Osteoblast (primary cell): ENCODE measurements at places on chromosomes 16 and 17. TPM values are rescaled to one million over a fixed set of nuclear protein-coding genes. Genes with fewer than 3 reads are reported as not detected.

NRN1L gene
- total RNA-seq = 0.29 TPM in 1 of 2 replicates, not detected in the other

ARL17B gene
- 6.2 and 7.6 TPM in 2 replicates for total RNA-seq

PPP1R1B gene
- not detected in 2 replicates for total RNA-seq

DNA sequence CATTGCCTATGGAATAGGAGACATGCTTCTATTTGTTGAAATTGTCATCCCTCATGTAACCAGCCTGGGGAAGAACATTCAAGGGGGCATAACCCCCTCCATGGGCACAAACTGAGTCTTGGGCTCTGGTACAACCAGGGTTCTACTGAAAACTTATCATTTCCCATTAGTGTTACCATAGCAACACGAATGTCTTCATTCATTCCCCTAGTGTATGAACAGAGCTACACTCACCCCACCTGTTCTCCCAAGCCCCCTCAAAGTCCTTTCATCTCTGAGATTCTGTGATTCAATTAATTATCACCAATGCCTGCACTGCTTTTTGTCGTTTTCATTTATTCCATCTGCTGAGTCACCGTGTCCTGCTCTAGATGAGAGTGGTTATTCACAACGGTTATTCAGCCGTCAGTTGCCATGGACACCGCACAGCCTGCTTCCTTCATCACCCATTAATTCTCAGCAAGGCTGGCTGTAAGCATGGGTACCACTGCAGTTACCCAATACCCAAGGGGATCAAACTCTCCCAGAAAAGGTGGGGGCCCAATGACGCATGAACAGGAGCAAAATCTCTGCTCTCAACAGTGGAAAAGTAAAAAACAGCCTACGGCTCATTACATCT is 1.6 kb upstream of the GAST start:
- DNase-seq = peak; percentile 92

GRCh38 chr17:17536702-17537101 is 40.5 kb upstream of the RASD1 start:
- no peak for DNase-seq

GRCh38 chr17:64573214-64573613 is 66.4 kb downstream of the CEP95 start:
- no peak for DNase-seq

- no peak for DNase-seq
Measured at GRCh38 chr16:74304835-74305176, 8.2 kb downstream of the PSMD7 start.

GRCh38 chr16:76748461-76749348 is 442.3 kb upstream of the MON1B start:
- no peak for DNase-seq

DNA sequence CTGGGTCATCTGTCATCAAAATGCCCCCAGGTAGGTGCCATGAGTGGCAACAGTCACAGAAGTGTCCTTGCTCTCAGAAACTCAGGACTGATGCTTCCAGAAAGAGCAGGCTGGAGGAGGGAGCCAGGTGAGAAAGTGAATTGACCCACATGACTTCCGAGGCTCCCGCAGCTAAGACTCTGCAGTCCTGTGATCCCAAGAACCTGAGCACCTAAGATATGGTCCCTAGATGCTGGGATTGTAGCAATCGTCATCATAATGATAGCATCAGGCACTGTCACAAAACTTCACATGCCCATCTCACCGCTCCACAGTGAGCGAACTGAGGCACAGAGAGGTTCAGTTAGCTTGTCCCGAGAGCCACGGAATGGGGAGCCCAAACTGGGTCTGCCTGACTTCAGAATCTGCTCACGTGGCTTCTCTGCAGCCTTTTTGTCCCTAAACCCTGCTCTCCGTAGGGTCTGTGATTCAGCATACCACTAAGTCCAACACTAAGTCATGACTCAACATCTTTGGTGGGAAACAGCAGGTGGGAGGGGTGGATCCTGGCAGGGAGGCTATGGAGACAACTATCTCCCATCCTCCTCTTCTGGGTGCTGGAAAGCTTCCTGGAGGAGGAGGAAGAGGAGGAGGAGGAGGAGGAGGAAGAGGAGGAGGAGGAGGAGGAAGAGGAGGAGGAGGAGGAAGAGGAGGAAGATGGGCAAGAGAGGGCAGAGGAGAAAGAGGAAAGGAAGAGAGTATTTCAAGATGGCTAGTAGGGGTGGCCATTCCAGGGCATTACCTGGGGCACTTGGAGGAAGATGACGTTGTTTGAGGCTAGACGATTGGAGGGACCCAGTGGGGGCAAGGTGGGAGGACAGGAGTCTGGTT is 55.5 kb upstream of the DLX4 start:
- DNase-seq = peak; percentile 99
